Central memory CD8-positive, alpha-beta T cell (primary cell): ENCODE measurements at places on chromosomes 3 and 15.

GRCh38 chr3:126134219-126134975 is 46.0 kb downstream of the ALDH1L1 start:
- H3K4me1 ChIP-seq: peaks cover 4% of the 10 kb centered on the region
- H3K36me3 ChIP-seq: peaks cover 3% of the 10 kb centered on the region

DNA sequence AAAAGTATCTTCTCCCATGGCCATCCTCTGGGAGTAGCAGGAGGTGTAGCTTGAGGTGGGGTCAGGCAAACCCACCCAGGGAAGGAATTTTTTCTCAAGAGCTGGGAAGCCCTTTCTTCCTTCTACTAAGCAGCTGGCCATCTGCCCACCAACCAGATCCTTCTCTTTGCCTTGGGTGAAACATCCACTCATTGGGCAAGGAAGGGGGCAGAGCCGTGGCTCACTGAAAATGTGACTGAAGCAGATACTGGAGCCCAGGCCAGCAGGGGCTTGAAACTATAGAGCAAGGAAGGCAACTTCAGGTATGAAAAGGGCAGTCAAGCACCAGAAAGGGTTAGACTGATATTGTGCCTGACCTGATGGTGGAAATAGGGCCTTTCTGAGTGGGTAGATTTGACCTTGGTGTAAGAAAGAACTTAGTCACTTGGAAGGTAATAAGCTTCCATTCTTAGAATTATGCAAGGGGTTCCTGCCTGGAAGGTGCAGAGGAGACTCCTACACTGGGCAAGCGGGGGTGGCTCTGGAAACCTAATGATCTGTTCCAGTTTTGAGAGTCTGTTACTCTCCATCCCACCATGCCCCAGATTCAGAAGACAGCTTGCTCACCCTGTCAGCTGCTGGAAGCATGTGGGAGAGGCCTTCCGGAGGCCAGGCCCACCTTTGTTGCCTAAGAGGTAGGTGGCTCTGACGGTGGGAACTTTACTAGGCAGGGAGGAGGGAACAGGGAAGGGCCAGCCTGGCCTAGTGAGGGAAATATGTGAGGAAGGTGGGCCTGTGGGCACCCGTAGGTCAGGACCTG is 22.0 kb upstream of the PLA2G4E start:
- no peaks in the 10 kb centered on the region for H3K36me3 ChIP-seq
- no peak overlapping the region for H3K27ac ChIP-seq
- no peak for DNase-seq
- H3K4me3 ChIP-seq: peak overlapping the region; percentile 25
- H3K27me3 ChIP-seq: peaks cover 46% of the 10 kb centered on the region
- H3K4me1 ChIP-seq: no peaks in the 10 kb centered on the region

DNA sequence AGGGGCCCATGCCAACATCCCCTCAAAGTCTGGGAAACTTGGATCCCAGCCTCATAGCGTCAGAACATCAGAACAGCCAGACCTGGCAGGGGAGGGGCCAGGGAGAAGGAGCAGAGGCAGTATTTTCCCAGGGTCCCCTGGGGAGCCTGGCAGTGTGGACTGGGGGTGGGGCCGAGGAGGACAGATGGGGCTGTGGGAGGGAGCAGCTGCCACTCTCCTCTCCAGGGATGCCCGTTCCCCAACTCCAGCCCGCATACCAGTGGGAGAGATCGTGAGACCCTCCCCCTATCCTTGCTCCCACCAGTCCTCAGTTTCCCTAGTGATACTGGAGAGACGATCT is 6.5 kb upstream of the DNAJB8 start:
- H3K27ac ChIP-seq: no peak overlapping the region
- H3K4me1 ChIP-seq: no peaks in the 10 kb centered on the region
- H3K36me3 ChIP-seq: peaks cover 2% of the 10 kb centered on the region
- no peak overlapping the region for H3K4me3 ChIP-seq
- H3K27me3 ChIP-seq: peaks cover 66% of the 10 kb centered on the region

DNA sequence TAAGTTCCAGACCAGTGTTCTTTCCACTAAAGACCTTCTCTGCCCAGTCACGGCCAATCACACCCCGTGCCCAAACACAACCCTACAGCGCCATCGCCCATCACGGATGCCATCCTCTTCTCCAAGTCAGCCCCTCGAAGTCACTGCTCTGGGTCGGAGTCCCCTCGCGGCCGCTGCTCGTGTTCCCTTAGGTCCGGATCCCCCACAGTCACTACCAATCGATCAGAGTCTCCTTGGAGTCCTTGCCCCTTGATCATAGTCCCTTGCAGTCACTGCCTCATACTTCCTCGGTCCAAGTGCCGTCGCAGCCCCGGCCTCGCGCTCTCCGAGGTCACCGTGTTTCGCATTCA is 461 bp downstream of the PCYT1A start:
- H3K27me3 ChIP-seq: no peaks in the 10 kb centered on the region
- H3K36me3 ChIP-seq: peaks cover 13% of the 10 kb centered on the region
- peak; percentile 13 for DNase-seq
